ENCODE measurements at places on chromosomes 5 and 9. TPM values are rescaled to one million over a fixed set of nuclear protein-coding genes. Genes with fewer than 3 reads are reported as not detected.

OR1L1 gene
- total RNA-seq, result not detected

PLEKHG4B gene
- total RNA-seq, result 0.22 TPM

S1PR3 gene
- total RNA-seq, result 9.3 TPM

BRD9 gene
- total RNA-seq, result 35.7 TPM

FEM1C gene
- 12.9 TPM for total RNA-seq

ARSI gene
- total RNA-seq, result 2.1 TPM

IFNA13 gene
- not detected for total RNA-seq

ABCA1 gene
- total RNA-seq, result 32.8 TPM

SAXO1 gene
- total RNA-seq, result not detected

LCN2 gene
- 931 TPM for total RNA-seq

F2RL2 gene
- total RNA-seq, result 0.64 TPM

CLINT1 gene
- 165 TPM for total RNA-seq

FCN1 gene
- total RNA-seq, result 5.7 TPM

All from esophagus squamous epithelium (tissue), 5 donors.